ENCODE measurements at places on chromosomes 12 and 14.

- no peak for DNase-seq
Measured at GRCh38 chr12:54166567-54167499, 22.0 kb downstream of the SMUG1 start.

DNA sequence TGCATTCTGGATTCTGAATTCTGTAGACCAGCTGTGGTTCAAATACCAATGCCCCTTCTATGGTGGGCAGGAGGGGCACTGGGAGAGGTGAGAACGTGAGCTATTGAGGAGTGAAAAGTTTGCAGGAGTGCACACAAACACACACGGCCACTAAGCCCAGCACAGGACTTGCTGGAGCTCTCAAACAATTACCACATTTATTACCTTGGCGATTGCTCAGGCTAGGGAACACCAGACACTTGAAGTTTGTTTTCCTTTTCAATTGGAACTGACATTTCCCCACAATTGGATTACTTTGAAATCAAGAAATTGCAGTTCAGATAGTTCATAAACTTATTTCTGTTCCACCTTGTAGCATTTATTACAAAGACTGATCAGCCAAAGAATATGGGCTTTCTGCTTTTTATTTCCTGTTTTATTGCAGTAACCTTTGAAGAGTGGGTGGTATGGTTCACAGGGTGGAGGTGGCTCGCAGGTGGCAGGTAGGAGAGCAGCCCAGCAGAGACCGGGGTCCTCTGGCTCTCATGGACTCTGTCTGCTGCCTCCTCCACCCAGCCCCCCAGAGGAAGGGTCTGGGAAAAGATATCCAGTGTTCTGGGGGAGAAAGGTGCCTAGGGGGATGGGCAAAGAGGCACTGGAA lies 429.8 kb upstream of the CCDC196 start:
- no peak for DNase-seq

GRCh38 chr12:26373606-26374495 lies 178.5 kb downstream of the SSPN start:
- DNase-seq, result no peak

- DNase-seq, result no peak
Measured at GRCh38 chr12:80107221-80107620, 7.9 kb downstream of the OTOGL start.

GRCh38 chr12:67456431-67456901 lies 187.3 kb downstream of the CAND1 start:
- DNase-seq, result no peak

All from NCI-H187 treated with DMSO at 0.1 percent for 48 hours (cell line).